Renal pelvis (tissue), 12 donors: ENCODE measurements at places on chromosomes 5 and 9.

- DNase-seq: no peak
These were observed 28.5 kb downstream of the DPYSL3 start for GRCh38 chr5:147481376-147481775.

- no peak for DNase-seq
These were observed 66.2 kb downstream of the SMC5 start for GRCh38 chr9:70324963-70325362.

GRCh38 chr5:173452119-173452905 lies 124.1 kb upstream of the STC2 start:
- no peak for DNase-seq

DNA sequence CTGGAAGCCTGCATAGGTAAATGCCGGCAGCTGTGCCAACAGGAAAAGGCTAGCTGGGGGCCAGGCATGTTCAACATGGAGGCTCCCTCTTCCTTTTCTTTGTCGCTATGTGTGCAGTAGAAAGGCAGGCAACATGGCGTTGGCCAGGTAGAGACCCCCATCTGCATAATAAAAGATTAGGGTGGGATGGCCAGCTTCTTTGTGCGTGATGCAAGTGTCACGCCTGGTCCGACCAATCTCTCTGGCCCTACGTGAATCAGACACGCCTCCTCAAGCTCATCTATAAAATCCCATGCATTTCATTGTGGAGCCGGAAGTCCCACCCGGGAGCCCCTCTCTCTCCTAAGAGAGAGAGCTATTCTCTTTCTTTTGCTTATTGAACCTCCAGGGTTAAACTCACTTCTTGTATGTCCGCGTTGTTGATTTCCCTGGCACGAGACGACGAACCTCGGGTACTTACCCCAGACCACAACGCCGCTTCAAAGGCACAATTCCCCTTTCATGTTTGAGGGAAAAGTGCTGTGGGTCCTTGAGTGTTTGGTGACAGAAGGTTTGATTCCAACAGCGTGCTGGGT lies 25.0 kb upstream of the C5orf47 start:
- no peak for DNase-seq

- DNase-seq: no peak
These were observed 202.3 kb downstream of the AOPEP start for GRCh38 chr9:94928691-94929368.

DNA sequence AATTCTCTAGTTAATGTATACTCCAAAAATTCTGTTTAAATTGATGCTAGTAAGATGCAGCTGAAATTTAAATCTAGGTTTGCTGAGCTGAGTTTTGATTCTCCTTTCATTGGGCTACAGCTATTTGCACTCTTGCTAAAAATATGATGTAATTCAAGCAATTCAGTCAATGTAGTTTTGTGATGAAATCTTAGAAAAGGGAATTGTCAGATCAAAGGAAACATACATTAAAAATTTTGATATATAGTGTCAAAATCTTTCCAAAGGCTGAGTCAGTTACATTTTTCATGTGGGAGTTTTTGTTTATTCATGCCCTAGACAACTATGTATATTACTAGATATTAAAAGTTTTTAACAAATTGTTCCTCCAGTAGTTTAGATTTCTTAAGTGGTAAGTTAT lies 334.9 kb upstream of the DAB2 start:
- no peak for DNase-seq

GRCh38 chr5:141742866-141743851 lies 61.1 kb upstream of the ARAP3 start:
- peak; percentile 81 for DNase-seq

DNA sequence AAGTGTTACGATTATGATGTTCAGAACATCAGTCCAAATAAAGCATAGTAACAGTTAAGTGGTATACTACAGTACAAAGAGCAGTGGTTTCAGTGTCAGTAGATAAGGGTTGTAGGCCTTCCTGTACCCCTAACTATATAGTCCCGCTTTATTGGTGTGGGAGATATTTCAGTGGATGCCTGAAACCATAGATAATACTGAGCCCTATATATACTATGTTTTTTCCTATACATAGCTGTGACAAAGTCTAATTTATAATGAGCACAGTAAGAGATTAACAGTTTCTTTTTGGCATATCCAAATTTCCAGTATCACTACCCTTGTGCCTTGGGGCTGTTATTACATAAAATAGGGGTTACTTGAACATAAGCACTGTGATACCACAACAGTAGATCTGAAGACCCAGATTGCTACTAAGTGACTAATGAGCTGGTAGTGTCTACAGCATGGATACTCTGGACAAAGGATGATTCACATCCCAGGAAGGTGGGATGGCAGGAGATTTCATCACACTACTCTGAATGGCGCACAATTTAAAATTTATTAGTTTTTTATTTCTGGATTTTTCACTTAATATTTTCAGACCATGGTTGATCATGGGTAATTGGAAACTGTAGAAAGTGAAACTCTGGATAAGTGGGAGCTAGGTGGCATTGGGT lies 119.3 kb downstream of the RPS23 start:
- DNase-seq: no peak

DNA sequence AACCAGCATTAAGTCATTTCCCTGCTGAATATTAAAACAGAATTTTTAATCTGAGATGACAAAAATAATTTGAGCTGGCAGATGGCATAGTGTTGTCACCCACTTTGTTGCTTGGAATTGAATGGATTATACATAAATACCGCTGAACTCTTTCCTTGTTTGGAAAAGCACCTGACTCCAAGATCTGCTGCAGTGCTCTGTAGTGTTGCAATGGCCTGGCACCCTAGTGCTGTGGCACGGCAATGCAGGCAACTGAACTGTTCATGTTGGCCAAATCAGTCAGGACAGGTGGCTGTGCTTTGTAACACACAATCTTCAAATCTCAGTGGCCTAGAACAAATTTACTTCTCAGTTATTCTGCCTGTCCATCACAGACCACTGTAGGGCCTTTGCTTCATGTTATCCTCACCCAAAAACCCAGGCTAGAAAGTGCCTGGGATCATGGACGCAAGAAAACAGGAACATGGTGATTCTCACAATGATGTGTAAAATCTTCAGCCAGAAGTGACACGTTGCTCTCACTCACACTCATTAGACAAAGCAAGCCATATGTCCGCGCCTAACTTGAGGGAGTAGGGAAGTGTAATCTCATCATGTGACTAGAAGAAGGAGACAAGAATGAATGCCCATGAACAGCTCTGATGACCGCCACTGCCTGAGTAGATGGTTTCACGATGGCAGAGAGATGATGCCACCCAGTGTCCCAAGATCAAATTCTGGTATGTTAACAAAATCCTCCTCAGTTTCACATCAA lies 191.9 kb upstream of the PUM3 start:
- no peak for DNase-seq
